ENCODE measurements at places on chromosomes 1 and 21.

GRCh38 chr1:30307182-30307581, 416.2 kb downstream of the MATN1 start:
- H3K4me1 ChIP-seq: no peaks in the 10 kb centered on the region
- H3K4me3 ChIP-seq: no peak overlapping the region
- H3K27me3 ChIP-seq: no peaks in the 10 kb centered on the region
- H3K36me3 ChIP-seq: no peaks in the 10 kb centered on the region

DNA sequence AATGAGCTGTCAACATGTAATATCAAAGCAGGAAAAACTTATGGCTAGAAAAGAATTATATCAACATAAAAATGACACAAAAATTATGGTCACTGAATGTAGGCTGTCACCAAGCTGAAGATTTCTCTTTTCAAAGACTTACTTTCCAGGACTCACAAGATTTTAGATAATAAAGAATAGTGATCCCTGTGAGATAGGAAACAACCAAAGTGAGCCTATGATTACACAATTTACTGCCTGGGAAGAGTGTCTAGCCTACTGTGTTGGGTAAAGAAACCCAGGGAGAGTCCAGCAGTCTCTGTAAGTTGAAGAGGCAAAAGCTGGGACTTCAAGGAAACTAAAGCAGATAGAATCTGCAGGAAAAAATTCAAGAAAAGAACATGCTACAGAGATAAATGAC, 20.2 kb upstream of the RGS1 start:
- no peak overlapping the region for H3K27ac ChIP-seq
- no peaks in the 10 kb centered on the region for H3K36me3 ChIP-seq
- H3K4me1 ChIP-seq: no peaks in the 10 kb centered on the region

- peaks cover 2% of the 10 kb centered on the region for H3K36me3 ChIP-seq
- H3K27ac ChIP-seq: no peak overlapping the region
- H3K27me3 ChIP-seq: no peaks in the 10 kb centered on the region
- H3K4me1 ChIP-seq: no peaks in the 10 kb centered on the region
- no peak for DNase-seq
These were observed 1.3 kb upstream of the GPATCH4 start for GRCh38 chr1:156602557-156602993.

DNA sequence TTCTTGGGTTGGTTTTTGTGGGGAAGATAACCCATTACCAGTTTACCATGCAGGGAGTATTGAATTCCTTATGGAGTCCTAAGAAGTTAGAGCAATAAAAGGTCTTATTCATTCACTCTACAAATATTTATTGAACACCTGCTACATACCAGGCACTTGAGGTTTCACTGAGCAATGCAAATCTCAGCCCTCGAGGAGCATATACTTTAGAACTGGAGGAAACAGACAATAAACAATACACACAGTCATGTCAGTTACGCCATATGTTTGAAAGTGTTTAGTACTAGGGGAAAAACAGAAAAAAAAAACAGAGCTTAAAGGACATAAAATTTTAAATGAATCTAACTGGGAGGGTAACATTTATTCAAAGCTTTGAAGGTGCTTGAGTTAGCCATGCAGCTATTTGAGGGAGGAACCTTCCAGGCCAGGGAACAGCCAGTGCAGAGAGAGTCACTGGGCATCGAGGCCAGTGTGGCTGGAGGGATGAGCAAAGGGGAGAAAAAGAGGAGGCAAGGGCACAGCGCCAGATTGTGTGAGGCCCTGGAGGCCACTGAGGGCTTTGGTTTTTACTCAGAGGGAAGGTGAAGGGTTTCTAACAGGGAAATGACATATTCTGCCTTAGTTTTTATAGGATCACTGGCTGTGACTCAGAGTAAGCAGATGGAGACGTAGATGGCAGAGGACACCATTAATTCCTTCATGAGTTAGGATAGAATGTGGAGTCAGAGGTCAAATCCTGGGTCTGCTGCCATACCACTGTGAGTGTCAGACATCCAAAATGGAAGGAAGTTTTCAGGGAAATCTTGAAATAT, 32.7 kb downstream of the C1orf21 start:
- H3K27ac ChIP-seq: no peak overlapping the region
- no peak overlapping the region for H3K4me3 ChIP-seq
- no peaks in the 10 kb centered on the region for H3K27me3 ChIP-seq
- no peak for DNase-seq
- no peaks in the 10 kb centered on the region for H3K36me3 ChIP-seq

DNA sequence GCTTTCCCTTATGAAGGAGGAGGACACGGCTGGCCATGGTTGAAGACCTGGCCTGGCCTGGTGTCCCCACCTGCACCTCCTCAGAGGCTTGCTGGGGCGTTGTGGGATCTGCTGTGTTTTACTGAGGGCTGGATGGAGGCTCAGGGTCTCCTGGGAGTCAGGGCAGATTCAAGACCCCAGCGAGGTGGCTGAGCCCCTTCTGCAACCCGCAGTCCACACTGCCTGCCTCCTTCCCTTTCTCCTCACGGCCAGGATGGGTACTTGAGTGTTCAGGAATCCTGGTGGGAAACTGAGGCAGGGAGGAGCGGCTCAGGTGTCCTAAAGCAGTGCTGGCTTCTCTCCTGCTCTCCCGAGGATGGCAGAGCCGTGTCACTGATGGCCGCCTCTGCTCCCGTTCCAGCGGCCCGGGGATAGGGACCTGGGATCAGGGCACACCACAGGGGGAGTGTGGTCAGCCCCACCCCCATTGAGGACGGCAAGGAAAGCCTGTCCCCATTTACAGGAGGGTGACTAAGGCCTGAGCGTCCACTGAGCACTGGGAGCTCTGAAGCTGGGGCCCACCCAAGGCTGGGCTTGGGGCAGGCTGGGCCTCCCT, 47.5 kb downstream of the TRPM2 start:
- no peak overlapping the region for H3K27ac ChIP-seq
- DNase-seq: no peak
- no peak overlapping the region for H3K4me3 ChIP-seq

Data from kidney (tissue), 22 donors.